C1 segment of cervical spinal cord (tissue), 14 donors: ENCODE measurements at places on chromosomes 4 and X.

DNA sequence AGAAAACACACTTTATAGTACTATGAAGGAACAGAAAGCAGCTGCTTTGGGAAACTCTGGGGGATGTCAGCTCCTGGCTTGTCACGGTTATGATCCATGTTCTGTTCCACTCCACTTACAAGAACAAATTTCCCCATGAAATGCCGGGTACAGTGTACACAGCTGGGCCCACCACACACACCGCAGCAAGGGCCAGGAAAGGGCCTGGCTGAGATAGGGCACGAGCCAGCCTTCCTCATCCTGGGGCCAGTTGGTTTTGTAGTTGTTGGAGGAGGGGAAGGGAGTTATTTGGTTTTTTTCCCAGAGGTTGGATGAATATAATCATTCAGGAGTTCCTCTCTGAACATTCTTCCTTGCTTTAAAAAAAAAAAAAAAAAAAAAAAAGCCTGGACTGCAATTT, 56.8 kb downstream of the SEPSECS start:
- DNase-seq, result no peak

DNA sequence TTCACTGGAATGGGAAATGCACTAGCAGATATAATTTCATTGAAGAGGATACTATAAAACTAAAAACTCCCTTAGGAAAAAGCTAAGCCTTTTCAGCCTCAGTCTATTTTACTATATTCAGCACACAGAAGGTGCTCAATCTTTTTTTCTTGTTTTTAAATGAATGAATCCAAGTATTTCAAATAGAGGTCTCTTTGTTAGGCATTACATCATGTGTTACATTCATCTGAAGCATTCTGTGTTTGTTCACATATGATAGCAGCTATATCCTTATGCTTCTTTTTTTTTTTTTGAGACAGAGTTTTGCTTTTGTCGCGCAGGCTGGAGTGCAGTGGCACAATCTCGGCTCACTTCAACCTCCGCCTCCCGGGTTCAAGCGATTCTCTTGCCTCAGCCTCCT, 278.4 kb downstream of the CAMK2D start:
- no peak for DNase-seq

DNA sequence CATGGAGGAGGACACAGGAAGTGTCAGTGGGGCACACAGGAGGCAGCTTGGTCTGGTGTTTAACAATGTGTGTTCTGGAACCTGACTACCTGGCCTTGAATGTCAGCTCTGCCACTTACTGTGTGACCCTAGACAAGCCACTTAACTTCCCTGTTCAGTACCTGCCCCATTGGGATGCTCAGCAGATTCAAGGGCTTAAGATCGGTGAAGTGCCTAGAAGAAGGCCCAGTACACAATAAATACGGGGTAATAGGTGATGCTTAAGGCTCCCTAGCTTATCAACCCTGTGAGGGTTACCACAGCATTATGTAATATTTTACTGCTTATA, 1.6 kb upstream of the CHIC2 start:
- DNase-seq, result no peak

DNA sequence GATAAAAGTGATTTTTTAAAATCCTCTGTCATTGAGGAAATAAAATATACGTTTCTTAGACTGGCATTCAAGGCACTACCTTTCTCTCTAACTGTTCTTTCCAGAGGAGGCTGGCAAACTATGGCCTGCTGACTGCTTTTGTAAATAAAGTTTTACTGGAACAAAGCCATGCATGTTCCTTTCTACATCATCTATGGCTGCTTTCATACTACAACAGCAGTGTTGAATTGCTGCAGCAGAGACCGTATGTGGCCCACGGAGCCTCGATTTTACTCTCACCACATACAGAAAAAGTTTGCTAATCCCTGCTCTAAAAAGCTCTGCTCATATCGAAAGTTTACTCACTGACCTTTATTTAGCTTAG, 20.2 kb downstream of the SETD7 start:
- no peak for DNase-seq

GRCh38 chrX:31500921-31501320, 429.1 kb upstream of the FTHL17 start:
- DNase-seq, result no peak

- DNase-seq, result no peak
These were observed 213.5 kb upstream of the GIMD1 start for GRCh38 chr4:106582103-106582502.
